Progenitor cell of endocrine pancreas (in vitro differentiated cells): ENCODE measurements at places on chromosomes 7 and 10. TPM values are rescaled to one million over a fixed set of nuclear protein-coding genes. Genes with fewer than 3 reads are reported as not detected.

DNA sequence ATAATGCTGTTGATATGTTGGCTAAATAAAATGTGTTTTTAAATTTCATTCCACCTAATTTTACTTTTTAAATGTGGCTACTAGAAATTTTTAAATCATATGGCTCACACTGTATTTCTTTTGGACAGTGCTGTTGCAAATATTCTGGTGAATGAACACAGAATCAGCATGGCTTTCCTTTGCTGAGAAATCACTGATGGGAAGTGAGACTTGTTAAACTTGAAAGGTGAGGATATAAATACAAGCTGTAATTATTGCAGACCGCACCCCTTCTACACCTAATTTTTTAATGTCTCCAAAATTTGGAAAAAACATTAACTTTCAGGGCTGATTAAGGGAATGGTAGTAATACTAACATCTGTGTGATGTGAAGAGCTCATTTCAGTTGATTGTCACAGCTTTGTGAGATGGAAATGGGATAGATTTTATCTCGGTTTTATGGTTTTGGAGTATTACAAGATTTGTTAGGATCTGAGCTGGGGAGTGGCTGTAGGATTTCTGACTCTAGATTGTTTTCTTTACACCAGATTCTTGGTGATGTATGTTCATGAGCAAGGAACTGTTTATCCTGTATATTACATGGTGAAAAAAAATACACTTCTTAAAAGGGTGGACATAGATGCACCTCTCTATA lies 1.3 kb downstream of the MIOS start:
- peak overlapping the region; percentile 83 for H3K4me3 ChIP-seq
- H3K27ac ChIP-seq = peak overlapping the region; percentile 92
- H3K27me3 ChIP-seq = no peaks in the 10 kb centered on the region
- H3K4me1 ChIP-seq = peaks cover 28% of the 10 kb centered on the region
- no peak for DNase-seq

The TBXAS1 gene
- total RNA-seq = 10.4 and 12.5 TPM in 2 replicates

GRCh38 chr10:48444266-48444665 lies 137.8 kb downstream of the MAPK8 start:
- no peak for DNase-seq
- H3K36me3 ChIP-seq = peaks cover 1% of the 10 kb centered on the region
- H3K4me1 ChIP-seq = peaks cover 3% of the 10 kb centered on the region
- peaks cover 19% of the 10 kb centered on the region for H3K27me3 ChIP-seq
- no peak overlapping the region for H3K27ac ChIP-seq

DNA sequence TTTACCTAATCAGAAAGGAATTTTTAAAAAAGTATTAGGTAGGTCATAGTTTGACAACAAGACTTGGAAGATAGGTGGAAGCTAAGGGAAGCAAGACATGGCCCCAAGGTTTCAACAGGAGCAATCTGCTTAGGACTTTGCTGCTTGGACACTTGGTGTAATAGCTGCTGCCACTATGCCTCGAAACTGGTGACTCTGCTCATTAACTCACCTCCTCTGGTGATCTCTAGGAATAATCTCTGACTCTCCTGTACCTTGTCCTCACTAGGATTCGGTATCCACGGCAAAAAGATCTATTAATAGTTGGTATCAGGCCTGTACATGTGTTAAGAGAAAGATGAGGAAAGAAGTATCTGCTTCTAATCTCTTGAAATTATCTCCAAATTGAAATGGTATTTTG lies 53.1 kb downstream of the PTEN start:
- H3K27me3 ChIP-seq = no peaks in the 10 kb centered on the region
- H3K36me3 ChIP-seq = peaks cover 34% of the 10 kb centered on the region
- no peak for DNase-seq
- H3K4me3 ChIP-seq = no peak overlapping the region

The METTL27 gene
- 13.3 and 13.5 TPM in 2 replicates for total RNA-seq

The ODAD2 gene
- 0.67 and 0.78 TPM in 2 replicates for total RNA-seq

DNA sequence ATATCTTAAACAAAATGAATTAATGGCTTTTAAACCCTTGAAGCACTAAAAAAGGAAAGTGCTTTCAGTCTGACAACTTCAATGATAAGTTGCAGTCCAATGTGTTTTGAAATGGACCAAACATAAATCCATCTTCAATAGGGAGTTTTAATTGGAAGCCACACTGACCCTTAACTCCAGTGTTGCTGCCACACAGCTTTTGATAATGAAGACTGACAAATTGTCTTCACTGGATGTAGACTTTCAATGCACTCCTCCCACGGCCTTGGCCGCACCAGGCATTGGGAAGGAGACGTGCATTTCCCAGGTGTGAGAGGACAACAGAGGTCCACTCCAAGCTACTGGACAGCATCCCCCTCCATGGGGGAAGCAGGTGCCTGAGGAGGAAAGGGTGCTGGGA lies 159.0 kb upstream of the NRP1 start:
- no peak overlapping the region for H3K4me3 ChIP-seq
- H3K4me1 ChIP-seq = peaks cover 4% of the 10 kb centered on the region
- H3K36me3 ChIP-seq = no peaks in the 10 kb centered on the region
- DNase-seq = no peak
- no peaks in the 10 kb centered on the region for H3K27me3 ChIP-seq

The TSC22D4 gene
- total RNA-seq = 27.9 and 32.2 TPM in 2 replicates

The SPDYE2 gene
- total RNA-seq = not detected in 2 replicates

DNA sequence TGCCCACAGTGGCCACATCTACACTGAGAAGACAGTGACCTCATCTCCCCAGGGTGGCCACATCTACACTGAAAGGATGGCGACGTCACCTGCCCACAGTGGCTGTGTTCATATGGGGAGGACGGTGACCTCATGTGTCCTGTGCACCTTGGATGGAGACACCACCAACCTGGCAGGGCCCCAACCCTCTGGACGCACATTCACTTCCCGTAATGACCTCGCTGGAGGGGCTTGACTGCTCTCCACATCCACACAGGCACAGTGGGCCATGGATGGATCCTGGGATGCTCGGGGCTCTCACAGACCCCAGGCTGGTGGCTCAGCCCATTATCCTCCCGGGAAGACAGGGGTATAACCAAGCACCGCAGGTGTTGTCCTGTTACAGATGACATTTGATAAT lies 69.7 kb upstream of the BTBD16 start:
- H3K4me3 ChIP-seq = no peak overlapping the region
- no peaks in the 10 kb centered on the region for H3K27me3 ChIP-seq
- no peak for DNase-seq
- no peak overlapping the region for H3K27ac ChIP-seq
- no peaks in the 10 kb centered on the region for H3K4me1 ChIP-seq
- peaks cover 11% of the 10 kb centered on the region for H3K36me3 ChIP-seq

- no peaks in the 10 kb centered on the region for H3K4me1 ChIP-seq
- peaks cover 19% of the 10 kb centered on the region for H3K27me3 ChIP-seq
- H3K4me3 ChIP-seq = no peak overlapping the region
- no peak for DNase-seq
Observed at GRCh38 chr7:104569751-104570150, 241.3 kb downstream of the LHFPL3 start.

The SMO gene
- total RNA-seq = 103 and 104 TPM in 2 replicates

The ZNF511 gene
- total RNA-seq = 54.2 and 56.8 TPM in 2 replicates

DNA sequence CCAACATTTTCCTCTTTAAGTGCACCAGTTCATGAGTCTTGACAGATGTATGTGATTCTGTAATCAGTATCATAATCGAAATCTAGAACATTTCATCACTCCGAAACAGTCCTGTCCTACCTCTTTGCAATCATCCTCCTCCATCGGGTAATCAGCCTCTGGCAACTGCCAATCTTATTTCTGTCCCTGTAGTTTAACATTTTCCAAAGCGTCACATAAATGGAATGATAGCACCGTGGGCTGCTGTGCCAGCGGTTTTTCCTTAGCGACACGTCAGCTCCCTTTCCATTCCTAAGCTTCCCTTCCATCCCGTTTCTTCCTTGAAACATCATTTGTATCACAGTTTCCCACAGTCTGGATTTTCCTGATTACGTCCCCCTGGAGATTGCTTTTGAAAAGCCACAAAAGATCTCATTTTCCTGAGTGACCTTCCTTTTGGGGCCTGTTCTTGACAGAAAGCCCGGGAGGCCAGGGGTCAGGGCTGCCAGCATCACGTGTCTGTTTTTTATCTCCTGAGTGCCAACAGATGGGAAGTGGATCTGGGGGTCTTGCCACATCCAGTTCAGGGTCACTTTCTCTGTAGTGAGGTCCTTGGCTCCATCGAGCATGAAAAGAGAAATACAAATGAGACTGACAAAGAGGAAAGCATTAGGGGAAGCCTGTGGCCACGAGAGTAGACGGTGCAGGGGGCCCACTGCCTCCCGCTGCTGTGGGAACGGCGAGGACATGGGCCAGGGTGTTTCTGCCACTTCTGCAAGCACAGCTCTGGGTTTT lies 31.6 kb downstream of the TMEM120A start:
- peaks cover 19% of the 10 kb centered on the region for H3K36me3 ChIP-seq
- H3K27me3 ChIP-seq = no peaks in the 10 kb centered on the region
- H3K27ac ChIP-seq = peak overlapping the region; percentile 12
- no peak for DNase-seq
- no peak overlapping the region for H3K4me3 ChIP-seq
- peaks cover 5% of the 10 kb centered on the region for H3K4me1 ChIP-seq

DNA sequence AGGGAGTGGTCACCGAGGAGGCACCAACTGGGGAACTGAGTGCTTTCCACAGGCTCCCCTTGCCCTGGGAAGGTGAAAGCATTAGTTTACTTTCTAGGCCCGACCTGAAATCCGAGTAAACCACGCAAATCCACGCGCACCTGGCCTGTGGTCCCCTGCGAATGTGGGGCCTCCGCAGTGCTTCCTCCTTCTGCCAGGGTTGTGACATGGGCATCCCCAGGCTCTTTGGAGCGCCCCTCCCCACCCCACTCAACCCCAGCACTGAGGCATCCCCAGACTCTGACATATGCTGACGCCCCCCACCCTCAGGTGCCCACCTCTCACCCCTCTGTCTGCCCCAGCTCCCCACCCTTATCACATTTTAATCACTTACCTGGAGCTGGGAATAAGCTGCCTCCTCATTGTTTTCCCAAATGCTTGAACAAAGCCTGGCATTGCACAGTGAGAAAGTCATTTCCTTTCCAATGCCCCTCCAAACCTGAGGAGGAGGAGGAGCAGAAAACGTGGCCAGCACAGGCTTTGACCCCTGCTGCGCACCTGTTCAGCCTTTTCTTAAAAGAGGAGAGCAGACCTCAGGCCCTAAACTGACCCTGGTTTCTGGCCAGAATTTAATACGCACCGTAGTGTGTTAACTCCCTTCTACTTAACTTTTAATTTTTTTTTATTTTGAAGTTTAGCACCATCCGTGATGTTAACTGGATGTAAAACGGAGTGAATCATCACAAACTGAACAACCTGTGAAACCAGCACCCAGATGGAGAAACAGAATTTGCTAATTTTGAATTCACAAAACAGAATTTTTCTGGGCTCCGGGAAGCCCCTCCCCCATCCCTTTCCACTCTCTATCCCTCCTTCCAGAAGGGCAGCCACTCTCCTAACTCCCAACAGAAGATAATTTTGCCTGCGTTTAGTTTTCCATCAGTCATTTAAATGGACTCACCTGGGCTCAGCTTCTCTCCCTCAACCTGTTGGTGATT lies 129.4 kb downstream of the WDR11 start:
- peaks cover 7% of the 10 kb centered on the region for H3K36me3 ChIP-seq
- peaks cover 56% of the 10 kb centered on the region for H3K4me1 ChIP-seq
- peak overlapping the region; percentile 98 for H3K27ac ChIP-seq

The CLDN3 gene
- 49.0 and 49.9 TPM in 2 replicates for total RNA-seq

- no peaks in the 10 kb centered on the region for H3K27me3 ChIP-seq
- H3K27ac ChIP-seq = peak overlapping the region; percentile 76
- DNase-seq = no peak
- peaks cover 2% of the 10 kb centered on the region for H3K36me3 ChIP-seq
- no peak overlapping the region for H3K4me3 ChIP-seq
Observed at GRCh38 chr7:116218051-116218645, 7.8 kb downstream of the TES start.

DNA sequence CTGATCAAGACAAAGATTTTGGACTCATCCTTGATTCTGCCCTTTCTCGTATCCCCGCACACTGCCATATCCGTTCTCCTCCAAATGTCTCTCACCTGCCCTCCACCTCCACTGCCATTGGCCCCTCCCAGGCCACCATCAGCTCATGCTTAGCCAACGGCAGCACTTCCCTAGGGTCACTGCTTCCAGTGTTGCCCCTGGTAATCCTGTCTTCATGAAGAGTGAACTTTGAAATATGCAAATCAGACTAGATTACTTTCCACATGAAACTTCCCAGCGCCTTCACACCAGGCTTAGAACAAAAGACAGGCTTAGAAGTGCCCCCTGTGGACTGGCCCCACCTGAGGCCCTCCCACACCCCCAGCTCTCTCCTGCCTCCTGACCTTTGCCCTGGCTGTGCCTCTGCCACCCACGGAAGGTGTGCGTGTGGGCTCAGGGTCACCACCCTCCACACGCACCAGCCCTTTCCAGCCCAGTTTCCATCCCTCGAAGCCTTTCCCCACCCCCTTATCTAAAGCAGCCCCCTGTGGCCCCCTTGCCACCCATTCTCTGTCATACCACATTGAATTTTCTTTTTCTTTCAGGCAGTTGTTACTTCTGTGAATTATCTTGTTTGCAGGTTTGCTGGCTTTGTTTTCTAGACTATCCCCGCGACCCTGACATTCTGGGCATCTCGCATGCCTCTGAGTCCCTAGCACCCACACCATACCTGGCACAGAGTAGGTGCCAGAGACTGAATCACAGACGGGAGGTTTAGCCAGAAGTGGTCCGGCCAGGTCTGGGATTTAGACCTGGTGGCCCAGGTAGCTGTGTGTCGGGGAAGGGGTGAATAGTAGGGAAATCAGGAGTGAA lies 26.8 kb upstream of the C10orf53 start:
- no peaks in the 10 kb centered on the region for H3K36me3 ChIP-seq
- no peak overlapping the region for H3K4me3 ChIP-seq
- peak overlapping the region; percentile 15 for H3K27ac ChIP-seq
- no peak for DNase-seq

DNA sequence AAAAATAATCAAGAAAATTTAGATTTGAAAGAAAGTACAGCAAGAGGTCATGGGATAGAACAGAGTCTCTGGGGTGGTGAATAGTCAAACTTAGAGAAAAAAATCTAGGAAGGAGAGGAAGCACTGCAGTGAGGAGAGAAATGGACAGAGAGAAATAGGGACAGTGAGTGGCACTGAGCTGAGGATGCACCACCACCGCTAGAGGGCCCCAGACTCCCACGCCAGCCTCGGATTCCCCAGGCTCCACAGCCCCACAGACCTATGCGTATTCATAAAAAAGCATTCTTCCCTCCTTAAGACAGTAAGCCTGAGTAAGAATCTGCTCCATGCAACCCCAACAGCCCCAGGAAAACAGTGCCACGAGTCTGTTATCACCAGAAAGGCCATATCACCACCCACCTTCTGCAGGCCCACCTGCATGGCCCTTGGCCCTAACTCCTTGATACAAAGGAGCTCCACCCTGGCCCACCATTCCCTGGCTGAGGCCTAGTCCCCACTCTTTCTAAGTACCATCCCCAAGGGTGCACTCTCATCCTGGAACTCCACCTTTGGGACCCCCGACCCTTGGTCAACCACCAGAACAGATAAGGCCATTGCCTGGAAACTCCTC lies 91.0 kb downstream of the ALOX5 start:
- no peak overlapping the region for H3K4me3 ChIP-seq
- DNase-seq = peak; percentile 69
- peaks cover 3% of the 10 kb centered on the region for H3K36me3 ChIP-seq
- H3K27me3 ChIP-seq = no peaks in the 10 kb centered on the region
- H3K4me1 ChIP-seq = peaks cover 12% of the 10 kb centered on the region
- peak overlapping the region; percentile 60 for H3K27ac ChIP-seq

The PCGF5 gene
- 19.2 and 19.4 TPM in 2 replicates for total RNA-seq

The PEX1 gene
- total RNA-seq = 26.8 TPM in 2 replicates

The TMEM130 gene
- total RNA-seq = 0.20 and 0.60 TPM in 2 replicates

GRCh38 chr7:43942997-43943396 lies 16.8 kb downstream of the UBE2D4 start:
- peaks cover 7% of the 10 kb centered on the region for H3K4me1 ChIP-seq
- DNase-seq = no peak
- H3K4me3 ChIP-seq = no peak overlapping the region
- no peaks in the 10 kb centered on the region for H3K27me3 ChIP-seq
- peak overlapping the region; percentile 73 for H3K27ac ChIP-seq
